ENCODE measurements at places on chromosomes 6 and 20.

GRCh38 chr6:45556828-45557227 lies 179.1 kb upstream of the SUPT3H start:
- no peak for DNase-seq

DNA sequence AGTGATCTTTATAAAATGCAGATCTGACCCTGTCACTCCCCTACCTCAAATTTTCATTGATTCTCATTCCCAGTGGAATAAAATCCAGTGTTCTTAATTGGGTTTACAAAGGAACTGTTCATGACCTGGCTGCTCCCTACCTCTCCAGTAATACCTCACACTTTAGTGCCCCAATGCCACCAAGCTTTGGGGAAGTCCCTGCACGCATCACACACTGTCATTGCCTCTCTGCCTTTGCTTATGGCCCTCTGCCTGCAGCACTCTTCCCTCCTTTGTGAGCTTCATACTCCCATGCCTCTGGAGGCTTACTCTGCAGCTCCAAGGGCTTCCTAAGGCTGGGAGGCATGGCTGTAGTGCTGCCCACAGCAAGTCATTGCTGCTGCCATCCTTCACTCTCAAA lies 57.4 kb downstream of the TMC2 start:
- DNase-seq = no peak

DNA sequence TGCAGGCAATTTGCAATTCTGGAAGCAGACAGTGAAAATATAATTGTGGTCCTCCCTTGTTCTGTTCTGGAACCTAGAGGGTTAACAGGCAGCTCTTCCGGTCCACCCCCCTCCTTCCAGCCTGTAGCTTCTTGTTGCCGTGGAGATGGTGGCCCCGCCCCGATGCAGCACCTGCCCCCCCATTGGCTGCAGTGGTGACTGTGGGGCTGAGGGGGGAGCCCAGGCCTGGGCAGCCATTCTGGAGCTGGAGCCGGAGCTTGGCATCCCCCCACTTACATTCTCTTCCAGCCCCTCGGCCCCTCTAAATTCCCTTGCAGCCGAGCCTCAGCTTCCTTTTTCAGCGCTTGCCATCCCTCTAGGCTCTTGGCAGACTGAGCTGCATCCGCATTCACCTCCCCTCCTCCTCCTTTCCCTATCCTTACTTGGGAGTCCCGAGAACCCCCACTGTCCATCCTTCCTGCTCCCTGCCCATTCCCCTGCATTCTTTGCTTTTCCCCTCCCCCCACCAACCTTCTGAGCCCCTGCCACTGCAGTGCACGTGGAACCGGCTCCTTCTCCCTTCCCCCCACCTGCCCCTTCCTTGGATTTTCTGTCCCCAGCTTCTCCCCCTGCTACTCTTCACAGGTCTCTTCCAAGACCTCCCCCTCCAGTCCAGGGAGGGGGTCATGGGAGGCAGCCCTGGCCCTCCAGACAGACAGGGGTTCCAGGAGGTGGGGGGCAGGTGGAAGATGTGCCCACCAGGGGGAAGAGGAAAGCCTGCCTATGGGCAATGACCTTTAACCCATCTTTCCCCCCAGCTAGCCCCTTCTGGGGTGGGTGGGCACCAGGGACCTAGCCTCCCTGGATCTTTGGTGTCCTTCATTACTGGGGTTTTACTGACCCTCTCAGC lies 11.4 kb downstream of the SYNGAP1 start:
- peak; percentile 90 for DNase-seq

GRCh38 chr20:46291401-46291800 lies 16.9 kb downstream of the CDH22 start:
- DNase-seq = no peak

GRCh38 chr6:15522856-15523529 lies 139.8 kb downstream of the DTNBP1 start:
- no peak for DNase-seq

GRCh38 chr20:59406446-59406845 lies 106.0 kb downstream of the EDN3 start:
- no peak for DNase-seq

DNA sequence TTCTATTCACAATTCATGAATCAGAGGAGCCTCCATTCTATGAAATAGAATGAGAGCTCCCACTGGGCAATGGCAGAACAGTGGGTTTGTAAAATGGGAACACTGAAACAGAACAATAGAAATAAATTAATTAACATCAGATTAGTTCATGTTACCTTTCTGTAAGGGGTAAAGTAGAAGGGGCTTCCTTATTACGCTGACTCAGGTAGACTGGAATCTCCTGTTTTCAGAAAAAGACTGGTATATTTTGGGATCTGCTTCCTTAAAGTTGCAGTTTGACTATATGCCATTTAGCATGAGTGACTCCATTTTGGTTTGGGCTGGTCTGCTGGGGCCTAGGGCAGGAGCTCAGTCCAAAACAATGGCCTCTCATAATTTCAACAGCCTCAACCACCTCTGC lies 52.8 kb upstream of the ZFAND3 start:
- no peak for DNase-seq

DNA sequence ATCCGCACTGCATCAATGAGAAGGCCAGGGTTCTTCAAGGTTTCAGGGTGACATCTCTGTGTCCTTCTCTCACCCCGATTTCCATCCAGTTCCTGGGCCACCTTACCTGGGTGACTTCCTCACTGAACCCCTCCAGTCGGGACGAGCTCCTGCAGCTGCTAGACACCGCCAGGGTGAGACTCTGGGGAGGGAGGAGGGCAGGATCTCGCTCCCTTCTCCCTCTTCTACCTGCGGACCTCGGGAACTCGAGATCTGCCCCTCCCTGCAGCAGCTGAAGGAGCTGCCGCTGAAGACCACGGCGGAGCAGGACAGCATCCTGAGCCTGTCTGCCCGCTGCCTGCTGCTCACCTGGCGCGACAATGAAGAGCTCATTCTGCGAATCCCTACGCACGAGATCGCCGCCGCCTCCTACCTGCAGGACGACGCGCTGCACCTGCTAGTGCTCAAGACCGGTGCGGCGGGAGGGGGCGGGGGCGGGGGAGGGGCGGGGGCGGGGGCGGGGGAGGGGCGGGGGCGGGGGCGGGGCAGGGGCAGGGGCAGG lies 7.5 kb downstream of the CCM2L start:
- peak; percentile 64 for DNase-seq

DNA sequence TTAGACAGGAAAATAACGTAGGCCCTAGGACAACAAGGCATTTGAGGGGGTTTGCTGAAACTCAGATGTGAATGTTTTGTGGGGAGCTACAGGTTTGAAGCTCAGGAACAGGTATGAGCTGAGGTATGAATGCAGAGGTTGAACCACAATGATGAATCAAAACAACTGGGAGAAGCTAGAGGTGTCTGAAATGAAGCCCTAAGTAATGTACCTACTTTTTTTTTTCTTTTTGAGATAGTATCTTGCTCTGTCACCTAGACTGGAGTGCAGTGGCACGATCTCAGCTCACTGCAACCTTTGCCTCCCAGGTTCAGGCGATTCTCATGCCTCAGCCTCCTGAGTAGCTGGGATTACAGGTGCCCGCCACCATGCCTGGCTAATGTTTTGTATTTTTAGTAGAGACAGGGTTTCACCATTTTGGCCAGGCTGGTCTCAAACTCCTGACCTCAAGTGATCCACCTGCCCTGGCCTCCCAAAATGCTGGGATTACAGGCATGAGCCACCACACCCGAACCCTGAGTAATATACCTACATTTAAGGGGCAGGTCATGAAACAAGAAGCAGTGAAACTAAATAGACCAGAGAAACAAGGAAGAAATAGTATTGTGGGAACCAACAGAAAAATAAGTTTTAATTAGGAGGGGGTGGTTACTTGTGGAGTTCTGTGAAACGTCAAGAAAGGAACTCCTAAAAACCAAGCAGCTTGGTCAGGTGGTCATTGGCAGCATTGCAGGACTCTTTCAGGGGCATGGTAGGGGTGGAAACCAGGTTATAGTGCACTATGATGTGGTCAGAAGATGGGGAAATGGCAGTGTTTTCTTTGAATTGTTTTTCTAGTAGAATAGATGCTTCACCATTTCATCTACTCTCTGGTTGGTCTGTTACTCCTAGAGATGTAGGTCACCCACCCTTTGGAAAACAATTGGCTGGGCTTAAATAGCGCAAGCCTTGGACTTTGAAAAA lies 138.1 kb downstream of the CD164 start:
- DNase-seq = no peak

GRCh38 chr6:142566628-142567396 lies 265.0 kb downstream of the ADGRG6 start:
- peak; percentile 63 for DNase-seq

DNA sequence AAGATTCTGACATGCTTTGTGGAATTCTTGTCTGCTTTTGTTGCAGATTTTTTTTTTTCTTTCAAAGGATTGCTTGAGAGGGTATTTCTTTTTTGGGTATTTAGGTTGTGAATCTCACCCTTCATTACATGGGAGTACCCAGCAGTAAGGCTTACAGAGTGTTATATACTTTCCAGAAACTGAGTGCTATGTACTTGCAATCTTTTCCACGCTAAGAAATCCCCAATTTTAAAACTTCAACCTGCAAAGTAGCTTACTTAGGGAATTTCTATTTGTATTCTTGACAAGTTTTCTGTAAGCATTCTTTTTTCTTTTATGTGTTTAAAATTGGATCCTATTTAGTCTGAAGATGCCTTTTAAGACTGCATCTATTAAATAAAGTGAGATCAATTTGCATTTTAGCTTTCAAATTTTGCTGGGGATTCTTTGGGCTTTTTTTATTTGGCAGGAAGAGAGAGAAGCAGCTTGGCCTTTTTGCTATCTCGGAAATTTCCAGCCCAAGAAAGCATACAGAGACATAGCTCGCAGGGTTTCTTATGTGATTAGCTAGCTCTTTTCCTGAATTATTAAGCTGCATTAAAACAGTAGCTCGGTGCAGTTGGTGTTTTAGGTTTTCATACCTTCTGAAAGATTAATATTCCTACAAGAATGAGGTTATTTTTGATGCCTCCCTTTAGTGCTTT lies 42.6 kb downstream of the KCNS1 start:
- DNase-seq = no peak

DNA sequence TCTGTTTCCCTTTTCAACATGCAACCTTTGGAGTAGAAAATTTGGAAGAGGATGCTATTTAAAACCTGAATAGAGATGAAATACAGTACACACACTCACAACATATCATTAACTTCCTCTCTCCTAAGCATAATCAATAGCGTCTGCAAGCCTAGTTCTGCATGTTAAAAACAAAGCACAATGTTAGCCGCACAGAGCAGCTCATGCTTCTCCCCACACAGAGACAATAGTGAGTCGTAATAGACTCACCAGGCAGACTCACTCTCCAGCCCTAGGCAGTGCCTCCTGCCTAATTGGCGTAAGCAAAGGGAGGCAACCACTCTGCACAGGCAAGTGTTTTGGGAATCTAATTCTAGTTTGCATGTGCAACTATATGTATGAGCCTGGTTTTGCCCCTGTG lies 45.8 kb upstream of the ARID1B start:
- no peak for DNase-seq

GRCh38 chr6:158914923-158915322 lies 85.1 kb downstream of the RSPH3 start:
- DNase-seq = no peak

GRCh38 chr6:40472353-40472752 lies 114.8 kb downstream of the LRFN2 start:
- DNase-seq = no peak

DNA sequence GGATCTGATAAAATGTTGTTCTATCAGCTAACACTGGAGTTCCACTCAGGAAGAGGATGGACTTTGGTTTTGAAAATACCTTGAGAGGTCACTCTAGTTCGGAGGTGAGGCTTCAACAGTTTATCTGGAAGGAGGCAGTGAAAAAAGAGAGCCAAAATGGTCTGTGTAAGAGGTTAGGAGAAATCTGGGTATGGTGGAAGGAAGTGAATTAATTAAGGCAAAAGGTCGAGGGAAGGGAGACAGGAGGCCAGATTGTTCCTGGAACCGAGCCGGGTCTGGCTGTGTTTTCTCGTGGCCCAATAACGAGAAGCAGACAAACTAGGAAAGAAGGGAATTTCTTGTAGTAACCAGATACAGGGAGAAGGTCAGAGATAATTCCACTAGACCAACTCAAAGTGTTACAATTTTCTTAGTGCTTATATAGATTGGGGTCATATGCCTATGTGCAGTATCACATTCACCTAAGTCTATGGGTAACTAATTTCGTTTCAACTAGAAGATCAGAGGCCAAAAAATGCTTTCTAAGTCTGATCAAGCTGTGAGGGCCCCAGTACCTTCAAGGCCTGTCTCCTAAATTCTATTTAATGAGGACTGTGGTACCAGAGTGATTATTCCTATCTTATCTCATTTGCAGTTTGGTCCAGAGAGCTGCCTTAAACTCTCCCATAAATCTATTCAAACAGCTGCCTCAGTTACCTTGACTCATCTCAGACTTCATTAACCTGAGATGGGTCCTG lies 96.0 kb upstream of the SNX9 start:
- no peak for DNase-seq

- no peak for DNase-seq
Observed at GRCh38 chr6:19892260-19892659, 55.1 kb downstream of the ID4 start.

GRCh38 chr6:115891111-115891669 lies 169.5 kb downstream of the FRK start:
- DNase-seq = no peak

- no peak for DNase-seq
Observed at GRCh38 chr6:96301781-96302180, 219.8 kb upstream of the UFL1 start.

GRCh38 chr6:26445934-26446667 lies 5.8 kb downstream of the BTN3A3 start:
- peak; percentile 68 for DNase-seq

GRCh38 chr6:14747881-14748520 lies 497.9 kb upstream of the JARID2 start:
- no peak for DNase-seq

DNA sequence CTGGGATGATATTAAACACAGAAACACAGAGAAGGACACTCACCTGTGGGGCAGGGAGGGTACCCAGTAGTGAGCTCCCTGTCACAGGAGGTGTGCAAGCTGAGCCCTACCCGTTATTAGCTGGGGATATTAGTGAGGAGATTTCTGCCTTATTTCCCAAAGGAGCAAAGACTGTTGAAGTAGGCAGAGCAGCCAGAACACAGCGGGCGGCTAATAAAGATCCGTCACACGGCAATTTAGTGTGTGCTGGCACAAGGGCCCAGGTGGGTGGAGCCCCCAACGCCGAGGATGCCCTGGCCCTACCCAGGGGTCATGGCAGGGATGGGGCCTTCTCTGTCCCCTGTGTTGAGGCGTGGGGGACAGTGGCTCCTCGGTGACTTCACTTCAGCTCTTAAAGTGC lies 8.3 kb downstream of the VSTM2L start:
- DNase-seq = no peak

- DNase-seq = peak; percentile 37
Observed at GRCh38 chr20:8853805-8854338, 215.0 kb upstream of the PLCB4 start.

DNA sequence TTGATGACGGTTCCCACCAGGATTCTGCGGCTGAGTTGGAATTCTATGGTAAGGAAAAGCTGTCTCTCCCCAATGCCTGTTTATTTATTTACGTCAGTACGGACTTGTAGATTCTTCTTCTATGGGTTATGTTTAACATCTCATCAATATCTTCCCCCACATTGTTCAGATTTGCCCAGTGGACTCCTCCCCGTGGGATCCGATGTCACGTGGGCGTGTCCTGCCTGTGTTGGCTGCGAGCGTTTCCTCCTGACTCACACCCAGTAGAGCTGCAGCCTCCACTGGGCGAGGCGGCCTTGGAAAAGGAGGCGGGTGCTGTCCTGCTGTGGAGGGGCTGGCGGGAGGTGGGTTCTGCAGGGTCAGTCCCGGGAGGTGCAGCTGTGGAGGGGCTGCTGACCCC lies 46.8 kb upstream of the SLCO4A1 start:
- no peak for DNase-seq

Measured in CD4-positive, alpha-beta T cell treated with Interleukin-17A for 1 hour (primary cell).